ENCODE measurements at places on chromosomes 5 and 9. TPM values are rescaled to one million over a fixed set of nuclear protein-coding genes. Genes with fewer than 3 reads are reported as not detected.

SPATA31C1 gene
- 0.08 TPM for polyA plus RNA-seq

DOCK8 gene
- polyA plus RNA-seq = 6.0 TPM

CENPK gene
- polyA plus RNA-seq = 12.6 TPM

CCNB1 gene
- 28.4 TPM for polyA plus RNA-seq

ACSL6 gene
- polyA plus RNA-seq = 0.78 TPM

- no peak for DNase-seq
These were observed 11.5 kb upstream of the BOD1 start for GRCh38 chr5:173627860-173628392.

- no peak for DNase-seq
These were observed 30.6 kb upstream of the TLE1 start for GRCh38 chr9:81719972-81720371.

GRCh38 chr9:84970432-84970831 is 300.9 kb downstream of the NTRK2 start:
- DNase-seq = no peak

DNA sequence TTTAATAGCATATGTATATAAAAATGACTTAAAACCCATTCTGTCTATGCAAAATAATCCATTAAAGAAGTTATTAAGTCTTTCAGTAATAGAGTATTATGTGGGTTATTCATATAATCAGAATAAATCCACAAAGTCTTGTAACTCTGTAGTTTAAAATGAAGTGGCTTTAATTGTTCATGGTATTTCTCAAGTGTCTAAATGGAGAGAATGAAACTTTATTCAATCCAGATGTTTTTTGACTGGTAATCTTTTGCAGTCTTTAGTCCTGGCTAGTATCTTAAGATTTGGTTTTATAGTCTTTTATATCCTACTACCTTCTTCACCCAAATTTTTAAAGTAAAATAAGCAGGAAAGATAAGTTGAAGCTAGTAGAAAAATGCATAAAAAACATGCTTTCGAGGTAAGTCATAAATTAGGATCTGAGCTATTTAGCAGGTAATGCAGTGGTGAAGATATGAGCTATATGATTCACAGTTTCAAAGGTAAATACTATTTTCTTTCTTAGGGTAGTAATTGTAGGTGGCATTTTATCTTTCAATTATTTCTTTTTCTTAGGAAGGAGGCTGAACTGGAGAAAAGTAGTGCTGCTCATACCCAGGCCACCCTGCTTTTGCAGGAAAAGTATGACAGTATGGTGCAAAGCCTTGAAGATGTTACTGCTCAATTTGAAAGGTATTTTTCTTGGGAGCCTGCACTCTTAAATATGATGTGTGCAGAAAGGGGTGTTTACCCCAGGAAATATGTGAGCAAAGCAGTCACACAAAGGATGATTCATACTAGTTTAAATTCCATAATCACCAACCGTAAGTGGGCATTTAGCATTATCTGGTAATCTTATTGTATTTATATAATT is 17.9 kb downstream of the HMMR start:
- DNase-seq = no peak

DNA sequence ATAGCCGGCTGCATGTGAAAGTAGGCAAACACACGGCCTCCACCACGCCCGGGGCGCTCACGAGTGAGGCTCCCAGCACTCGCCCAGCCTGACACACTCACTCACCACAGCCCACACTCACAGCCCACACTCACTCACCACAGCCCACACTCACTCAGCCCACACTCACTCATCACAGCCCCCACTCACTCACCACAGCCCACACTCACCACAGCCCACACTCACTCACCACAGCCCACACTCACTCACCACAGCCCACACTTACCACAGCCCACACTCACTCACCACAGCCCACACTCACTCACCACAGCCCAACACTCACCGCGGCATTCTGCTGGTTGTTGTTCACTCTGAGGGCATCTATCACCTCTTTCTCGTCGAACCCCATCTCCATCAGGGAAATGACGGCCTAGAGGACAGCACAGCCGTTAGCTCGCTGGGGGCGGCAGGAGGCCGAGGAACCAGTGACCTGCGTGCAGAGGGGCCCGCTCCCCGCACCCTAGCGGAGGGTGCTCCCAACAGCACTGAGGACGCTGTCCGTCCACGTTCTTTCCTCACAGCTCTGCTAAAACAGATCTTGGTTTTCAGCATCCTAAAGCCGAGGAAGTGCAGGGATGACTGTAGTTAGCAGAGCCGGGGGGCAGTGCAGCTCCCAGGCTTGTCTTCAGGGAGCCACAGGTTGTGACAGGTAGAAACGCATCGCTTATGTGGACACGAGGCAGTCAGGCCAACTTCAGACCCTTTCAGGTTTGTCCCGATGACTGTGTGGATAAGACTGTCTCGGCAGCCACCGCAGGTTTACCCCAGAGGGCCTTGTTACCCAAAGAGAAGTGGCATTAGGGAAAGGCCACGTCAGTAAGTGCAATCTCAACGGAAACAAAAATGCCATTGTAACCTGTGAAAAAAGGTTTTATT is 21.6 kb downstream of the UBAC1 start:
- DNase-seq = no peak

- DNase-seq = no peak
These were observed 721.0 kb upstream of the WWC1 start for GRCh38 chr5:167570431-167570830.

DNA sequence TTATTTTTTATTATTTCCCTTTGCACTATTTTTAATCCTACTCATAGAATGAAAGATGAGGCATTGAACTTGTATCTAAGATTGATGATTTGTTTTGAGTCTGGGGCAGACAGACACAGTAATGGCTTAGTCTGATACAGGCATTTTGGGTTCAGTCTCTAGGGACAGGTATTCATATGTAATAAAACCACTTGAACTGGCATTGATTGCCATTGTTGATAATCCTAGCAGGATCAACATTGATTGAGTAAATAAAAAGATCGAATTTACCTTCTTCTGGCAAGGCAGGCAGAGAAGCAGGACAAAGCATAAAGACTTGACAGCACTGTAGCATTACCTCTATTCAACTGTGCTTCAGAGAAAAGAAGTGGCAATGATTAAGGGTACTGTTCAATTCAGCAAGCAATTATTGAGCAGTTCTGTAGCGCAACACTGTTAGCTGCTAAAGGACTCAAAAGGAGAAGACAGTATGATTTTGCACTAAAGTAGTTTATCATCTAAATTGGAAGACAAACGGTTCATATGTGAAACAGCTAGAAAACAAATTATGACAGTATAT is 144.4 kb downstream of the COMMD10 start:
- no peak for DNase-seq

GRCh38 chr5:141503681-141504080 is 14.8 kb downstream of the PCDHGC5 start:
- no peak for DNase-seq

DNA sequence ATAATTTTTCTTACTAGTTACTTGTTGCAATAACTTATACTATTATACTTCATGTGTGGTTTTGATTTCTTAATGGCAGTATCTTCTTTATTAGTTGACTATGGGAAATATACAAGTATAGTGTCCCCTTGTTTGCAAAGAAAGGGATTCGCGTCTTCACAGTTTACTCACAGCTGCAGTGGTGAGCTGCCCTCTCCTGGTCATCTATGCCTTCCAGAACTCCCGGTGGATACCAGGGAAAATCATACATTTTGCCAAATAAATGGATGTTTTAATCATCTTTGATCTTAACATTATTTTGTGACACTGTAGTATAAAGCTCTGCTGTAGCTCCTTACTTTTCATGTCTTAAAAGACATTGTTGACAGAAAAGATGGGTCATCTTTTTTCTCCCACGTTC is 142.0 kb downstream of the ZCCHC7 start:
- no peak for DNase-seq

DNA sequence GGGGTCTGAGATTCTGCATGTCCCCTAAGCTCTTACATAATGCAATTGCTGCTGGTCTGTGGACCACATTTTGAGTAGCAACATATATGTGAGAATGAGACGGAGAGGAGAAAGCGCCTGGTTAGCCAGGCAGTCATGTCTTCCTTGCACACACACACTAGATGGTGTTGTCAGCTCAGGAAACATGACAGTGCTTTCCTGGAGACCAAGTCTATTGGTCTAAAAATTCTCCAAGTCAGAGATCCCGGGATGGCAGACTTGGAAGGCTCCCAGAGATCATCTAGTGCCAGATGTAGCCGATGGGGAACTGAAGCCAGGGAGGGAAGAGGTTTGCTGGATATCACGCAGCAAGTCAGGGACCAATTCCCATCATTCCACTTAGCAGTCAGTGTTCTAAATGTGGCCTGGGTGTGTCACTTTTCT is 53.4 kb downstream of the GALNT12 start:
- DNase-seq = no peak
